ENCODE measurements at places on chromosomes 11 and 22. TPM values are rescaled to one million over a fixed set of nuclear protein-coding genes. Genes with fewer than 3 reads are reported as not detected.

The SCGB2A2 gene
- not detected for polyA plus RNA-seq

The GTSE1 gene
- 4.1 TPM for polyA plus RNA-seq

The OPCML gene
- polyA plus RNA-seq: 0.98 TPM

The RIC3 gene
- 3.6 TPM for polyA plus RNA-seq
